ENCODE measurements at places on chromosomes 12 and 14. TPM values are rescaled to one million over a fixed set of nuclear protein-coding genes. Genes with fewer than 3 reads are reported as not detected.

OVCH1 gene
- under 0.01 TPM for total RNA-seq

DNA sequence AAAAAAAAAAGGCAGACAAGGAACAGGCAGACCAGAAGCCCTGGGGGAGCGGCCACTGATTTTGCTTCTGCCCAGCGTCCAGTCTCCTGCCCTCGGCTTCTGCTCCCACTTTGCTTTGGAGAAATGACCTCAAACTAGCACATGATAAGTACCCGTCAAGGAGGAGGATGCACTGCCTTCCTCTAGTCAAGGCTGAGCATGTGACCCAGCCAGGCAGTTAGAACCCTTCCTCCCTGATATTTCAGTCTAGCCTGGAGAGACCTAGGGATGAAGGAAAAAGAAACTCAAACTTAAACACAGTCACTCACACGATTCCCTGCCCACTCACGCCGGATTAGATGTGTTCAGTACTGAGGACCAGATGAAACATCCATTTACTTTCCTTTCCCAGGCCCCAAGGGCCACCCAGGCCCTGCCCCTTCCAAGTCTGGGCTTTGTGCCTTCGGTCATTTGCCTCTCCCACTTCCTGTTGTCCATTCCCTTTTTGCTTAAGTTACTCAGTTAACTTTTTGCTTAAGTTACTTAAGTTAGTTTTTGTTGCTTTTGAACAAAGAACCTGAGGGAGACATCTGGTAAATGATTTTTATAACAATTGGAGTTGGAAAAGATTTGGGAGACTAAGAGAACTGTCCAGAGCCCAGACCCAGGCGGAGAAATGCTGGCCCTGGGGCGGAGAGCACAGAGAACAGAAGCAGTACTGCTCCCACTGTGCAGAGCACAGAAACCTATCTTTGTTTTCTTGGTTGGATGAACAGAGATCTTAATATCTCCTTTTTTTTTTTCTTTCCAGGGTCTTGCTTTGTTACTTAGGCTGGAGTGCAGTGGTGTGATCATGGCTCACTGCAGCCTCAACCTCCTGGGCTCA is 23.0 kb upstream of the TTC7B start:
- peak; percentile 78 for DNase-seq

PSMC1 gene
- total RNA-seq: 88.3 TPM

CLEC9A gene
- not detected for total RNA-seq

- no peak for DNase-seq
Observed at GRCh38 chr12:67582238-67582834, 66.2 kb upstream of the DYRK2 start.

All from fibroblast of villous mesenchyme (primary cell).